ENCODE measurements at places on chromosomes 6 and 20.

GRCh38 chr6:111921103-111921502 lies 47.9 kb upstream of the FYN start:
- no peak for DNase-seq

DNA sequence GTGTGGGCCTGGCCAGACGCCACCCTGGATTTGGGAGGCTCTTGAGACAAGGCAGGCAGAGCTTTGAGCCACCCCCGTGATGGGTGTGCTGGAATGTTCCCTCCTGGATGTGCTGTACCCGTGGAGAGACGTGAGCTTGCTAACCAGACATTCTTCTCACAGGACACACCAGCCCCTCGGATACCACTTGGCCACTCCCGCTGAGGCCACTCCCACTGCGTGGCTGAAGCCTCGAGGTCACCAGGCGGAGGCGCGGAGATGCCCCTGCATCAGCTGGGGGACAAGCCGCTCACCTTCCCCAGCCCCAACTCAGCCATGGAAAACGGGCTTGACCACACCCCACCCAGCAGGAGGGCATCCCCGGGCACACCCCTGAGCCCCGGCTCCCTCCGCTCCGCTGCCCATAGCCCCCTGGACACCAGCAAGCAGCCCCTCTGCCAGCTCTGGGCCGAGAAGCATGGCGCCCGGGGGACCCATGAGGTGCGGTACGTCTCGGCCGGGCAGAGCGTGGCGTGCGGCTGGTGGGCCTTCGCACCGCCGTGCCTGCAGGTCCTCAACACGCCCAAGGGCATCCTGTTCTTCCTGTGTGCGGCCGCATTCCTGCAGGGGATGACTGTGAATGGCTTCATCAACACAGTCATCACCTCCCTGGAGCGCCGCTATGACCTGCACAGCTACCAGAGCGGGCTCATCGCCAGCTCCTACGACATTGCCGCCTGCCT lies 14.1 kb downstream of the SLCO4A1 start:
- DNase-seq = no peak

DNA sequence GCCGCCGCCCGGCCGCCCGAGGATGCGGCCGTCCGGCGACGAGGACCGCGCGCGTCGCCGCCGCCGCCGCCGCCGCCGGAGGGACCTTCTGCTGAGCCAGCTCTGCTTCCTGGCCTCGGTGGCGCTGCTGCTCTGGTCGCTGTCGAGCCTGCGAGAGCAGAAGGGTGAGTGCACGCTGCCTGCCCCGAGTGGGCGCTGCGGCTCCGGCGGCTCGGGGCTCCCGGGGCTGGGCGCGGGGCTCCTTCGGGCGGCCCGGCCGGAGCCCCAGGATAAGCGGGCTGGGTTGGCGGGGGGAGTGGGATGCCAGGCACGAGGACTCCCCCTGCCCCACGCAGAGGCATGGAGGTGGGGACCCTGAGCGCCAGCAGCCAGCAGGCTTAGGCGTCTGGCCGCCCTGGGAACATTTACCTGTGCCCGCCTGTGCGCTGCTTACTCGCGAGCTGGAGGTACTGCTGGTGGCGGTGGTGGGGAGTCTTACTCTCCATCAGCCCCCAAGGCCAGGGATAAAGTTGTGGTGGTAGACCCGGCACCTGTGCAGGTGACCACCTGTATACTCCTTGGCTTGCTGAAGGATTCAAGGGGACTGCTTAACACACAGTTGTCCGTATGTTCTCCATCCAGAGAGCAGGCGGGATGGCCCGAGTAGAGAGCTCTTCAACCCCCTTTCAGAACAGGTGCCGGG lies 520 bp downstream of the SLC24A3 start:
- no peak for DNase-seq

- no peak for DNase-seq
Observed at GRCh38 chr20:8953300-8953699, 115.6 kb upstream of the PLCB4 start.

DNA sequence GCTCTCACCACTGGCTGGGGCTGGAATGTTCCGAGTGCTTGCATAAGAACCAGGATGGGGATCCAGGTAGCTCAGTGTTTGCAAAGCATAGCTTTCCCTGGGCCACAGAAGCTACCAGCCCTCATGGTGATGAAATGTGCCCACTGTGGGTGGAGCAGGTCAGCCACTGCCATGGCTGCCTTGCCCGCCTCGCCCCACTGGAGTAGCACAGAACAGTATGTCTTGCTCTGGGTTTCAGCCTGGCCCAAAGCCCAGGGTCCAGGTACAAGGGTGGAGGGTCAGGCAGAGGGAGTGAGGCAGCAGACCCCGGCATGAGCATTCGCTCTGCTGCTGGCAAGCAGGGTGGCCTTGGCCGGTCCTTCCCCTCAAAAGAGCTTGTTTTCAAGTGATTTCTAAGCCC lies 34.7 kb downstream of the KCNK17 start:
- DNase-seq = no peak

DNA sequence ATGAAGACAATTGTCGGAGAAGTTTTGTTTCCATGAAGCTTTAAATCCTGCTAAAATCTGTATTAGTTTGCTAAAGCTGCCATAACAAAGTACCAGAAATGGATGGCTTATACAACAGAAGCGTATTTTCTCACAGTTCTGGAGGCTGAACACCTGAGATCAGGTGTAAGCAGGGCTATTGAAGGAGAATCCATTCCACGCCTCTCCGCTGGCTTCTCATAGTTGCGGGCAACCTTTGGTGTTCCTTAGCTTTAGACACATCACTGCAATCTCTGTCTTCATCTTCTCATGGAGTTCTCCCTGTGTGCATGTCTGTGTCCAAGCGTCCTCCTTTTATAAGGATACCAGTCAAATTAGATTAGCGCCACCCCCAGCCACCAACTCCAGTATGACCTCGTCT lies 159.9 kb upstream of the CDYL start:
- DNase-seq = no peak

- DNase-seq = no peak
Observed at GRCh38 chr6:158766621-158767455, 52.3 kb downstream of the EZR start.

DNA sequence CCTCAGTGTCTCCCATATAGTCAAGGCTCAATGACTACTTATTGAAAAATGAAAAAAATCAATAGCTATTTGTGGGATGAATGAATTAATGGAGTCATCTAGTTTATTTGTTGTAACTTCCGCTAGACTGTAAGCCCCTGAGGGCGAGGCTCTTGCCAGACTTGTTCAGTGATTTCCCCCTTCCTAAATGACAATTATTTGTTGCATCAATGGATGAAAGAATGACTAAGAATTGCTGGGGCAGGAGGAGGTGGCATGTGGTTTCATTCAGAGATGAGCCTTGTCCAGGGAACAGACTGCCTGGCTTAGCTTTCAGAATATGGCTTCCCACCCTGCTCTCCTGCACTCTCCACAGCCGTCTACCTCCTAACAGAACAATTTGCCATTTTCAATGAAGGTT lies 1.1 kb upstream of the PRELID3B start:
- DNase-seq = no peak

GRCh38 chr6:435441-436307 lies 44.1 kb downstream of the IRF4 start:
- no peak for DNase-seq

GRCh38 chr6:15776458-15776980 lies 113.7 kb upstream of the DTNBP1 start:
- no peak for DNase-seq

DNA sequence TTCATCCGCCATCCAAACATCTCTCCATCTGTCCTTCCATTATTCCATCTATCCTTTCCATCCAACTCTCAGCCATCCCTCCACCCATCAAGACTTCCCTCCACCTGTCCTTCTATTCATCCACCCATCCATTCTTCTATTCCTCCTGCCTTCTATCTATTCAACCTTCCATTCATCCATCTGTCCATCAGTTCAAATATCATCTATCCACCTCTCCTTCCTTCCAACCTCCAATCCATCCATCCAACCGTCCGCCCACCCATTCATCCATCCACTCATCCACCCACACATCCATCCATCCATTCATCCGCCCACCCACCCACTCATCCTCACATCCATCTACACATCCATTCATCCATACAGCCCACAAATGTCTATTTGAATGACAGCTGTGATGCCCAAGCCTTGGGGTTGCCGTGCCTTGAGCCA lies 132.1 kb downstream of the CEBPB start:
- no peak for DNase-seq

- DNase-seq = no peak
Observed at GRCh38 chr6:35919827-35920751, 809 bp downstream of the SRPK1 start.

DNA sequence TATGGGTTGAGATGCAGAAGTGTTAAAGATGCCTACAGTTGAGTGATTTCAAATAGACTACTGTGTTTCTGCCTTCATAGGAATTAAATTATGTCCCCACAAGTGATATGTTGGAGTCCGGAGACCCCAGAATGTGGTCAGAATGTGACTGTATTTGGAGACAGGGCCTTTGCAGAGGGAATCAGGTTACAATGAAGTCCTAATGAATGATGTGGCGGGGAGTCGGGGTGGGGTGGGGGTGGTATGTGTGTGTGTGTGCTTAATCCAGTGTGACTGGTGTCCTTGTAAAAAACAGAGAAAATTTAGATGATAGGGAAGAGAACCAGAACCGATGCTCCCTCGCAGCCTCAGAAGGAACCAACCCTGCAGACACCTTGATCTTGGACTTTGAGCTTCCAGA lies 448.2 kb downstream of the QKI start:
- no peak for DNase-seq

GRCh38 chr20:48404598-48404997 lies 423.2 kb downstream of the PREX1 start:
- no peak for DNase-seq

DNA sequence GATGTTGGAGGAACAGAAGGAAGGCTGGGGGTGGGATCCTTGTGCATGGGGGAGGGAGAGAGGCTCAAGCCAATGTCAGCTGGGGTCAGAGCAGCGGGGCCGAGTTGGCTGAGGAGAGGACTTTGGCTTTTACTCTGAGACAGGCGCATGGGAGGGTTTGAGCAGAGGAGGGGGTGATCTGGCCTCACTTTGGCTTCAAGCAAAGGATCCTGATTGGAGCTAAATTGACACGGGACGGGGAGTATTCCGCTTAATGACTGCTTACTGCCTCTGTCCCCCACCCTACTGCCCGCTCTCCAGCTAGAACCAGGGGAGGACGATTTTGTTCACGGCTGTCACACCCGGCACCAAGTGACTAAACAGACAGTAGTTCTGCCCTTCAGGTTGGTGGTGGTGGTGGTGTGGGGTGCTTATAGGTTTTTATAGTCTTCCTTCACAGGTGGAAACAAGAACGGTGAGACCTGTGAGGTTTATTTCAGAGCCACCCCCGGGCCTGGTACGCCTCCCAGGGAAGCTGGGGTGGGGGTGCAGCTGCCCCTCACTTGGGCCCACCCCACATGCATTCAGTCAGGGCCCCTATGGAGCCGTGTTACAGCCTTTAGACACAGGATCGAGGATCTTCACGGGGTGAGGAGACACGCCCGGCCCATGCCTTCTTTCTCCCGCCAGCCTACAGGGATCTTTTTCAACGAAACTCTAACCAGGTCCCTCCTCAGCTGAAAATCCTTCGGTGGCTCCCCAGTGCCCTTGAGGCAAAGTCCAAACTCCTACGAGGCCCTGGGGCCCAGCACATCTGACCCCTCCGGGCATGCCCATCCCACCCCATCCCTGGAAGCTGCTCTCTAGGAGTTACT lies 1.3 kb upstream of the SNAI1 start:
- no peak for DNase-seq

- DNase-seq = no peak
Observed at GRCh38 chr6:143397227-143398222, 53.0 kb downstream of the ADAT2 start.

DNA sequence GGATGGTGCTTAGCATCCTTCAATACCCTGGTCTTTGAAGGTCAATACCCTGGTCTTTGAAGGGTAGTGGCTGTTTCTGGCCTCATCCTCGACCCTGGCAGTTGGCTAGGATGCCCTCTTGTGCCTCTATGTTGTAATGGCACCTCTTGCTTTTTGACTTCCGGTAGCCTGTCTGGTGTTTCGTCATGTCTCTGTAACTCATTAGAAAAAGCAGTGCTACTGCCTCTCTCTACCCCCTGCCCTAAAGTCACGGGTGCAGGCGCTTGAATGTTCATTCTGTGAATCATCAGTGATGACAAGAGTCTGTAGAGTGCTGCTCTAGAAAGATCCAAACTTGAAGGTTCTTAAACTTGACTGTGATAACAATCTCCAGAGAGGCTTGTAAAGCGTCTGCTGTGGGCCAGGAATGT lies 28.3 kb downstream of the RSPO4 start:
- no peak for DNase-seq

DNA sequence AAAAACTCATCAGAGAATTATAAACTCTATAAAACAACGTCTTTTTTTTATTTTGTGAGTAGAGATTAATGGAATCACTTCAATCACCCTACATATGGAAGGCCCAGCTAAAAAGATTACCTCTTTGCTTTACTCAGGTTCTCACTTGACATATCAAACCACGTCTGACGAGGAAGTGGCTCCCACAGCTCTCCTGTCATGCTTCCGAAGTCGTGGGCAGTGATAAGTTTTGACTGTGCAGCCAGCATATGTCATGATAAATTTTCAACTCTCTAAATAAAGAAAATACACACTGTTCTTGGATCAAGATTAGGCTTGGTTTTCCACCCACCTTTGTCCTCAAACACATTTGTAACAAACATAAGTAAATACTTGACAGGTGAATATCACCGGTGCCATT lies 279.5 kb upstream of the RNF217 start:
- DNase-seq = no peak

GRCh38 chr6:138914701-138915100 lies 73.4 kb downstream of the REPS1 start:
- DNase-seq = no peak

- DNase-seq = no peak
Observed at GRCh38 chr6:13380761-13381160, 52.4 kb upstream of the TBC1D7 start.

- DNase-seq = no peak
Observed at GRCh38 chr6:75217193-75217592, 11.3 kb upstream of the COL12A1 start.

DNA sequence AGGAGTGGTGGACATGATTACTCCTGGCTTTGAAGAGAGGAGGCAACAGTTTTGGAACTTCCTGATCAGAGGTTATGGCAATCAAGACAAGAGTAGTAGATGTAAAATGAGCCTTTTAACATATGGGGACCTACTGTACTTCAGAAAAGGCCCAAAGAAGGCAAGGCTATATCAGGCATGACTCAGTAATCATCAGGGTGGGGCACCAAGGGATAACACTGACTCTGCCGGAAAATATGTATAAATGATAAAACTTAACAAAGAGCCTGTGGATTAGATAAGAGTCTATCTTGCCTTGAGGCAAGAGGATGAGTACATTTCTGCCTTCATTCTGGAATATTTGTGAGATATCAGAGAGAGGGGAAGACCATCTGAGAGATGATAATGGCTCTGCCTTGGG lies 1389.9 kb upstream of the MAP3K7 start:
- DNase-seq = no peak

GRCh38 chr20:61253640-61254511 lies 1.8 kb downstream of the CDH4 start:
- no peak for DNase-seq

GRCh38 chr6:5681480-5681879 lies 325.2 kb downstream of the NRN1 start:
- DNase-seq = no peak

GRCh38 chr6:7591770-7592169 lies 1.8 kb downstream of the SNRNP48 start:
- DNase-seq = no peak

Data from GOT3 (cell line).